Posterior cingulate gyrus (tissue), 11 donors: ENCODE measurements at places on chromosomes 7 and 10.

DNA sequence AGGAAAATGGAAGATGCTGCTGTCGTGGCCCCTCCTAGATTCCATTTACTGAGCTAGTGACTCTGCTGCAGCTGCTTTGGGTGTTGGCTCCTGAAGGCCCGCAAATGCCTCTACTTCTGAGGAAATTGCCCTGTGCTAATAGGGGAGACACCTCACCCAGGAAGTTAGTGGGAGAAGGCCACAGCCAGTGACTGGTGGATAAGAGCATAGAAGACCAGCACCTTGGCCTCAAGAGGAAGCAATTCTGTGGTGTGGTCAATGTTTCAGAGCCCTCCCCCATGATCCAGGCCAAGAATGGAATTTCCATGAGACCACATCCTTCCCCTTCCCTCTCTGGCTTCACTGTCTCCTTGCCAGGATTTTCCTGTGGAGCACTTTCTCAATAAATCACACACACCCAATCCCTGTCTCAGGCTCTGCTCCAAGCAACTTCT, 25.0 kb upstream of the FZD1 start:
- no peak for DNase-seq

GRCh38 chr7:15684871-15685270, 1.6 kb downstream of the MEOX2 start:
- no peak for DNase-seq

DNA sequence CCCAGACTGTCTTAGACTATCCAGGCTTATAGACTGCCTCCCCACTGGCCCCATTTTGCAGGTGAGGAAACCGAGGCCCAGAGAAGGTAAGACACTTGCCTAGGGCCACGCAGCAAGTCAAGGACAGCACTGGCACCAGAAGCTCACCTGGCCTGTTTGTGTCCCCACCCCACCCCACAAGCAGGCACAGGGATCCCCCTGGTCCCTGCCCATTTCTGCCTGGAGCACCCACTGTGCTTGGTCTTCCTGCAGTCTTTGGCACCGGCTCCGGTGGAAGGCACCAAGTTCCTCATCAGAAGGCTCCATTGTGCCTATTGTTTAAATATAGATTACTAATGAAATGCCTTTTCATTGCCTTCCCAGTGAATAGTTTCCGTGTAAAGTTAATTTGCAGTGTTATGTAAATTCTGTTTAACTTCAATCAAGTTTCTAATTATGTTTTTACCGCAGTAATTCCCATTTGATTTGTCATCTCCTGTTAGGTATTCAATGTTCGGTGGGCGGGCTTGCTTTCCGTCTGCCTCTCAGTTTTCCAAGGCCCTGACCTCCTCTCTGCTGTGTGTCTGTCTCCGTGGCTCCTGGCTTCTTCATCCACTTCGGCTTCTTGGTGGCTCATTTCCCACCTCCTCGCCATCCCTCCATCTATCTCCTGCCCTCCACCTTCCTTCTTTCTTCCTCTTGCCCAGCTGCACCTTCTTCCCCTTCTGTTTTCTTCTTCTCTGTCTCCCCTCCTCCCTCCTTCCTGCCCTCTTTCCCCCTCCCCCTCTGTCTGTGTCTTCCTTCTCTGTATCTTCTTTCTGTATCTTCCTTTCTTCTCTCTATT, 75.8 kb downstream of the ZMIZ1 start:
- DNase-seq: no peak

DNA sequence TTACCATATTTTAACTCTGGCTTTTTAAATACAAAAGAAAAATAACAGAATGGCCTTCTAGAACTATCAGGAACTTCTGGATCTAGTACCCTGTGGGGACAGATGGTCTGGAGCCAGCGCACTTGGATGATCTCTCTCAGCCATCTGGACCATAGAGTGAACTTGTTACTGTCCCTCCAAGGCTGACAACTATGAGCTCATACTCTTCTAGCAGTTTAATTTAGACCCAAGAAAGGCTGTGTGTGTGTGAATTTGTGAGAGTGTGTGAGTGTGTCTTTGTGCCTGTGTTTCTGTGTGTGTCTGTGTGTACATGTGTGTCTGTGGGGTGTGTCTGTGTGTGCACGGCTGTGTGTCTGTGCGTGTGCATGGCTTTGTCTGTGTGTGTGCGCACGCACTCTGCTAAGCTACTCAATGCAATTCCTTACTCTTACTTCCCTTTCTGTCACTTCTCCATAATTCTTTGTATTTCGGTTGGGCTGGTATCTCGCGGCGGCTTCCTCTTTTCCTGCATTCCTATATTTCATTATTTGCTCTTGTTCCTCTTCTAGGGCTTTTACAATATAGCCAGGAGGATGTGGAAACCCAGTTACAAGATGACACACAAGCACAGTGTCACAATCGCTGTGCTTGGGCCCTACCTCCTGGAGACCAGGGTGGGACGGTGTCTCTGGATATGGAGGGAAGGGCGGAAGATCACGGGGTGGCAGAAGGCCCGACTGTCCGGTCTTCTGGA, 51.9 kb downstream of the IKZF1 start:
- DNase-seq: no peak

- no peak for DNase-seq
Observed at GRCh38 chr7:2182461-2182860, 50.3 kb downstream of the MAD1L1 start.

DNA sequence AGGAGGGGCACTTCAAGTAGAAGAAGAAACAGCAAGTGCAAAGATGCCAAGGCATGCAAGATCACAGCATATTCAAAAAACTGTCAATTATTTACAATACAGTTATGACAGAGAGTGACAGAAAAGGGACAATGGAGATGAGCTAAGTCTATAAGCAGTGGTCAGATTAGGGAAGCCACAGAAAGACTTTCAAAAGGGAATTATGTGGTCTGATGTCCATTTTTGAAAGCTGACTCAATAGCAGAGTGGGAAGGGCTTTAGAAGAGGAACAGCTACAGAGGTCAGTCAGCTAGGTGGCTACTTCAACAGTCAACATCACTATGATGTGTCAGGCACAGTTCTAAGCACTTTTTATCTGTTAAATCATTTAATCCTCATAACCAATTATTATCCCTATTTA, 45.2 kb upstream of the SPOCK2 start:
- DNase-seq: no peak

DNA sequence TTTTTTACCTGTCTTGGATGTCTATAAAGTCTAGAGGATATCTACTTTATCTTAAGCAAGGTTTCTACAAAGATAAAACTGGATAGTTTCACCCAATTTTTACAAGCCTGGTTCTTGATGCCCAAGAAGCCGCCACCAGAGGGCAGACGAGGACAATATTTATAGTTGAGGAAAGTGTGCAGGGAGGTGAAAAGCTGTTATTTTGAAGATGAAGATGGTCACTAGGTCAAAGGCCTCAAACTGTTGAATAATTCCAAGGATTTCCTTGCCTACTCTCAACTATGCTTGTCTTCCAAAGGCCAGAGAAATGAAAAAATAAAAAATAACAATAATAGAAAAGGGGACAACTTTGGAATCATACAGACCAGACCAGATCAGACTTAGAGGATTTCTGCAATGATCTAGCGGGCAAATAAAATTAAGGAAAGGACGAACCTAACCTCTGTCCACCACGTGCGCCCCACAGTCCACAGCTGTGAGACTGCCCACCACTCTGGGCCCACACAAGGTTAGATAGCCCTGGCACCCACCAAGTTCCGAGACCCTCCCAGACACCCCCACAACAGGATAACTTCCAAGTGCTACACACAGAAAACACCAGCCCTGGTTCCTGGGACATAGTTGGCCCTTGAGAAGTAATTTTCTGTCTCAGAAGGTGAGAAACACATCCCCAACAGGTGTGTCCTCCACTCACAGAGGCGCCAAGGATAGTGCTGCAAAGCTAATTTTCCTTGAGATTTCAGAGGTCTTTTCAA, 2.8 kb downstream of the PKD1L1 start:
- peak; percentile 78 for DNase-seq

DNA sequence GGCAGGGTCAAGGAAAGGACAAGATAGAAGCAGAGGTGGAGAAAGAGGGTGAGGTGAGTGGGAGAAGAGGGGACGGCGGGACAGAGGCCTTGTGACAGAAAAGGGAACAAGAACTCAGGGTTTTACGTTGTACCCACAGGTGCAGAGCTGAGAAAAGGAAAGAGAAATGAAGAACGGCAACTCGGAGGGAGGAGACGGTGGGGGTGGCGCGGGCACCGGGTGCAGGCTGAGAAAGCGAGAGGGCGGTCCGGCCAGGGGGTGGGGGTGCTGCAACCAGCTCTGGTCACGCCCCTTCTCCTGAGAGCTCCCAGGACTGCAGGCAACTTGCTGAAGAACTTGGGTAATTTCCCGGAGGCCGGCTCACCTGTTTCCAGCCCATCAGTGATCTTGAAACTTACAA, 65.3 kb downstream of the CARD11 start:
- DNase-seq: no peak

DNA sequence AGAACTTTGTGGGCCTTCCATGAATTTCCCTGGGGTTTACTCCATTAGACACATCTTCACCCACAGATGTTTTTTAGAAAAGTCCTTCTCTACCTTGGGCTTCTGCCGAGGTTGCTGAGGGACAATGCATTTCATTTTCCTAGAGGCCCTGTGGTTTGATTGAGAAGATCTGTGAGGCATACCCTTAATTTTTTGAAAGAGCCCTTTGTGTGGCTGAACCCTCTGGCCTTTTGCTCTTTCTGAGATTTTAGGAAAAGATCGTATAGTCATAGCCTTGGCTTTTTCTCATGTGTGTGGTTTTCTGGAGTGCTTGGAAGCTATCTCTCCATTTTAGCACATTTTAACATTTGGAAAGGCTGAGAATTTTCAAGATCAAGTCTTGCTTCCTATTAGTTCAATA, 119.8 kb upstream of the LYZL1 start:
- DNase-seq: no peak

DNA sequence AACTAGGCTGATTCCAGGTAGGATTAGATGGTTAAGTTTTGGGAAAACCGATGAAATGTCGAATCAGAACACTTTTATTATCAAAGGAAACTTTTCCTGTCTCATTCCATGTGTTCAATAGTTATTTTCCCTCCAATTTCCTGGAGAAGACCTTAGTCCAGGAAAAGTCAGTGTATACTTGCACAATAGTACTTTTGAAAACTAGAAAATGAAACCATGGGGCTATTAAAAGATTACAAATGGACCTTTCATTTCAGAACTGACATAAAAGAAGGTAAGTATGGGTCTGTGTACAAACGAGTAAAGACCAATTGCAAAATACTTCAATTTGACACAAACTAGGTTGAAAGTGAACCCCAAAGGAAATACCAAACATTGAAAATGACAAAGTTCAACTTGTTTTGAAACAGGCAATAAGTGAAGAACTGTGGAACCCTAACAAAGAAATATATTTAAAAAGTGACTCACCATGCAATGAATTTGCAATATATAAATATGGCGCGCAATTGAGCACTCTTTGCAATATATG, 2.1 kb downstream of the AVPI1 start:
- no peak for DNase-seq

GRCh38 chr7:50348469-50349162, 44.1 kb downstream of the IKZF1 start:
- DNase-seq: no peak

- no peak for DNase-seq
Observed at GRCh38 chr10:92278996-92279696, 11.7 kb downstream of the CPEB3 start.

DNA sequence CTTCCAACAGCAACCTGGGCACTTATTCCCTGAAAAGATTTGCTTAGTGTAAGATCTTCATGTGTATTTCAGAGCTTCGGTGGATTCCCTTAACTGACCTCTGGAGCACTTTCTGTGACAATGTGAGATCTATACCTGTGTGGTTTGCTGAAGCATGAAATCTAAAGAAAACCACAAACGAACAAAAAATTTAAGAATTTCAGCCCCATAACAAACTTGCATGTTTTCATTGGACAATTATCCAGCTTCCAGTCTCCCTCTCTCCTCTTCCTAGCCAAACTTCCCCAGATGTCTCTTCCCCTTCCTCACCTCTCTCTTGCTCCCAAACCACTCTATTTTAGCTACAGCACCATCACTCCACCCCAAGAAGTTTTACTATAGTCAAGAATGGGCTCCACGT, 279.9 kb upstream of the SORCS1 start:
- DNase-seq: no peak

GRCh38 chr10:44931621-44932516, 20.7 kb downstream of the TMEM72 start:
- DNase-seq: no peak

DNA sequence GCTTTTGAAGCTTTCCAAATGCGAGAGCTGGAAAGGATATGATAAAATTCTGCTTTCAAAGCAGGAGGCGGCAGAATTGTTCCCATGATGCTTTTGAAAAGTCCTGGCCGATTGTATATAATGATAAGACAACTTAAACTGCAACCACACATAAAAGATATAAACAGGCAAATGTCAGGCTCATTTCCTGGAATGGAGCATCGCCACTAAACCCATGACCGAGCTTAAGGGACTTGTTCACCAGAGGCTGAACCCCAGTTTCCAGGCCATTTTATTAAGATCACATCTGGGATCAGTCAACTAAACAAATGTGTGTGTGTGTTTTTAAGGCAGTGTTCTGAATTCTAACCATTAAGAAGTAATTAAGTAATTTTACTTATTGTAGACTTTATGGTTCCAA, 131.6 kb downstream of the ITGA8 start:
- no peak for DNase-seq

GRCh38 chr10:5978230-5978489, 817 bp upstream of the IL15RA start:
- no peak for DNase-seq

- DNase-seq: no peak
Observed at GRCh38 chr7:27640884-27641574, 21.7 kb downstream of the HIBADH start.

DNA sequence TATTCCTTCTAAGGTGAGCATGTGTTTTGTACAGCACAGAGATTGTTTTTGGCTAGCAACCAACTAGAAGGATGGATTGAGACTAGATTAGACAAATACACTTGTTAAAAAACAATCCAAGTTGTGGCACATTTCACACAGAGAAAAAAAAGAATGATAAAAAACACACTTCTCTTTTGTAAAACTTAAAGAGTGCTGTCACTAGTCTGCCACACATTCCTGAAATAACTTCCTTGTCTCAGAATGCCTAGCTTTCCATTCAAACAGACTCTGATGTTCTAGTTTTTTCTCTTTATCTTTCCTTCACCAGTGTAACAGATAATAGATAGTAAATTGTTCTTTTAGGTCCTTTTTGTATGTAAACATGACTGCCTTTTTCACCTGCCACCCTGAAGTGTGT, 11.4 kb downstream of the DLD start:
- DNase-seq: no peak

GRCh38 chr7:22477262-22477661, 22.7 kb downstream of the STEAP1B start:
- DNase-seq: no peak

- DNase-seq: no peak
Observed at GRCh38 chr7:1059200-1060091, 15.1 kb downstream of the GPR146 start.

DNA sequence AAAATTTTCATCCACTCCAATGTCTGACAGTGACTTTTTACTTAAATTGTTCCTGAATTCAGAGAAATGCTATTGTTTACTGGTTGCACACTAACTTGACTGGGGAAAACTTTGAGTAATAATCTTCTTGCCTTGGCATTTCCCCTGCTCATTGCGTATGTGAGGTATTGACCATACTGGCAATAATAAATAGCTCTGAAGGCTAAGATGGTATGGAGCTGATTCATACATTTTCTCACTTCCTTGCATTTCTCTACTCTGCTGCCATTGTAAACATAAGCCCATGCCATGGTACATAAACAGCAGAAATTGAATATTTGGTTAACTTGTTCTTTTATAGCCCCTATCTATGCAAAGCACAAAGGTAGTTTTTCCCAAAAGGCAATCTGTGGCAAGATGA, 290.0 kb downstream of the RNLS start:
- DNase-seq: no peak
